Stimulated activated CD4-positive, alpha-beta T cell treated with anti-CD3 and anti-CD28 coated beads, Interleukin-12 subunit alpha, Interleukin-12 subunit beta, amount 100 ng/mL, for 4 hours (primary cell): ENCODE measurements at places on chromosomes 12 and 14.

- no peak for DNase-seq
Measured at GRCh38 chr12:82479511-82479910, 121.2 kb downstream of the METTL25 start.

DNA sequence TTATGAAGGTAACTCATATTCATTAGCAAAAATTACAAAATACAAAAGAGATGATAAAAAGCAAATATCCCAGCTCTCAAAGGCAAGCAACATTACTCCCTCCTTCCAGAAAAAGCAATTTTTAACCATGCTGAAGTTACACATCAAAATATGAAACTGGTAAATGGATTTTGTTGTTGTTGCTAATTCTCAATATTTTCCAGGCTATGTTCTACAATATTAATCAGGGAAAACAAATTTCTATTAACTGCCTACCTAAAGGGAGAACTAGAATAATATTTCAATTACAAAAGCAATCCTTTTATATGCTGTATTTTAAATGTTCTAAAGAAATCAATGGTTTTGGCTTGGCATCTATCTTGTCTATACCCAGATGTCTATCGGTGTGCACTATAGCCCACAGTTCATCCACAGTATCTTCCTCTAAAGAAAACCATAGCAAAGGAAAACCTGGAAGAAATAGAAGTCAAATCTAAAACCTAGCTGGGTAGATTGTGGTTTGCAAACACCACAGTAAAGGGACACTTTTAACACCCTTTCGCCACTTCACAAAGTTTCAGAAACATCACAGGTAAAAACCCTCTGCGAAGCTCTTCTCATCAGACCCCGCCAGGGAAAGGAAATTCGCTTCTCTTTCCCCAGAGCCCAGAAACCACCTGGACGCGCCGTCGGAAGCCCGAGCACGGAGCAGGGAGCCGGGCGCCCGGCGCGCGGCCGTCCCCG is 32.0 kb downstream of the TC2N start:
- DNase-seq, result no peak

DNA sequence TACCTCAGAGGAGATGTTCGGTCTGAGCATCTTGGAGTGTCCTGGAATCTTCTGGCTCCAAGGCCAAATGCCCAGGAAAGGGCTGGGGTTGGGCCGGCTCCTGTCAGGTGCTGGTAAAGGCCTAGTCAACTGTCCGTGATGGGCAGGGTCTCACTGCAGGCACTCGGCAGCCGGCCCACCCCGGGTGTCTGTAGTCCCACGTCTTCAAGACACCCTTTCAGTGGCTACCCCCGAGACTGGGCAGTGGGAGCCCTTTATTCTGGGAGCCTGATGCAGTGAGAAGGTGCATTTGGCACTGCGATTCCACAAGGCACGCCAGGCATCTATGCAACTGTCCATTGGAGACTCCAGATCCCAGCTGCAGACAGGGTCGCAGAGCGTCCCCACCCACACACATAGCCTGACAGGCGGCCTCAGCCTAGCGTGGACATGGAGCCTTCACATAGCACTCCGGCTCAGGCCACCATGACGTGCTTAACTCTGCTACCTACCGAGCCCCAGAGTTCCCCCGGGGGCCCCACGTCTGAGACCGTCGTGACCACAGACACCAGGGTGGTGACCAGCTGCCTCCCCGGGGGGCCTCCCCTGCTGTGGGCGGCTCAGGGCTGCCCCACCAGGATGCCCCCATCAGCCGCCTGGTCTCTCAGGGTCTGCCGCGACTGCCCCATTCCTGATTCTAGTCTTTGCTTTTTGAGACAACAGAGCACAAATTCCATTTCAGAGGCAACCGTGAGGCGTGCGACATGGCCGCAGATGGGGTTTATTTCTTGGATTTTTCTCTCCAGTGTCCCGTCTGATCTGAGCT is 331.8 kb upstream of the SFSWAP start:
- no peak for DNase-seq

GRCh38 chr12:72676556-72676955 is 404.4 kb downstream of the TRHDE start:
- DNase-seq, result no peak

DNA sequence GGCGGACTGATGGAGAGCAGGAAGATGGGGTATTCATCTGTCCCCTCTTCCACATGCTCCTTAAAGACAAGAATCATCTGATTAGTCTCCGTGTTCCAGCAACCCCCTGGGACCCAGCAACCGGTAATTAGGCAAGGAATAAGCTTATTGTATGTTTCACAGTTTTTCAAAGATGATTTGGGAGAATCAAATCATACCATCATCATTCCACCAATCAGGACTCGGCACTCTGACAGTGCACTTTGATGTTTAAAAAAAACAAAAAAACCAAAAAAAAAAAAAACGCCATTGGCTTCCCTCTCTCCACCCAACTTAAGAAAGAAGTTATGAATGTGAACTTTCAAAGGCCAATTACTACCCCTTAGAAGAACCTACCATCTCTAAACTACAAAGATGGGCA is 1.3 kb upstream of the DYNC1H1 start:
- DNase-seq, result no peak

DNA sequence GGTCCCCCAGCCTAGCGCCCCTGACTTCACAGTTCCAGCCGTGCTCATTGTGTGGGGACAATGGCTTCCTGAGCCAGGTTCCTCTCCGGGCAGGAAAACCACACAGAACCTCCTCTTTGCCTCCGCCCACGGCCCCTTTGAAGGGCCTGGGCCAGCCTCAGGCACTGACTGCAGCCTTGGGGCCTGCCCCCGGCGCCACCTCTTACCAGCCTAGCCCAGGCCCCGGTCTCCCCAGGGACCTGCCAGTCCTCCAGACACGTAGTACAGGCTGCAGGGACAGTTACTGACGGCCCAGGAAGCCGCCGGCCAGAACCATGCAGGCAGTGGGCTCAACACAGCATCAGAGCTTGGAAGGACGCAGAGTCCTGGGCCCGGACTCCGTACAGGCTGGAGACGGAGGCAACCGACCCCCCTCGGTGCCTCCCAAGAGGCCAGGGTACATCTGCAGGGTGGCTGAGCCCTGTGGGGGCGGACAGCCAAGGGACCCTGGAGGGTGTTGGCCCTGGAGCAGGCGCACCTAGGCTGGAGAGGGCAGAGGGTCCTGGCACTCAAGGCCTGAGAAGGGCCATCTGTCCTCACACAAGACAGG is 20.9 kb upstream of the NUDT14 start:
- no peak for DNase-seq

DNA sequence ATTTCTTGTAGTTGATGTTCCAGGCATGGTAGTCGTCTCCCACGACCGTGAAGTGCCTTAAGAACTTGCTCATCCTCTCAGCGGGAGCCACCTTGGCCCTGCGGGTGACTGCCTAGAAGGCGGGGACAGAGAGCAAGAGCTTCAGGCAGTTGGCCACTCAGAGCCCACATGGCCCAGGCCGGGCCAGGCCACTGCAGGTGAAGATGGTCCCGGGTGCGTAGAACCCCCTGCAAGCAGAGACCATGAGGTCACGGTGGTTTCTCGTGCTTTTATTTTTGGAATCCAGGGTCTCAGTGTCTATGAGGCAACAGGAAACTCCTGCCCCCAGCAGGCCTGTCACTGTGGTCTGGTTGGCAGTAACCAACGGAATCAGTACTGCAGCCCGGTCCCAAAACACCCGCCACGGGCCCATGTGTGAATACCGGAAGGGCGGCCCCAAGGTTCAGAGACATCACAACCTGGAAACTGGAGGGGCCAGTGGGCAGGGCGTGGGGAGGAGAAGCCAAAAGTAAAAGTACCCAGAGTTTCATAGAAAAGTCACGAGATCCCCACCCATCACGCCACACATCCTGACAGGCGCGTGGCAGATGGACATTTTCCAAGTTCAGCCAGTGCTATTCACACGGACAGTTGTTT is 27.5 kb downstream of the HVCN1 start:
- peak; percentile 32 for DNase-seq

DNA sequence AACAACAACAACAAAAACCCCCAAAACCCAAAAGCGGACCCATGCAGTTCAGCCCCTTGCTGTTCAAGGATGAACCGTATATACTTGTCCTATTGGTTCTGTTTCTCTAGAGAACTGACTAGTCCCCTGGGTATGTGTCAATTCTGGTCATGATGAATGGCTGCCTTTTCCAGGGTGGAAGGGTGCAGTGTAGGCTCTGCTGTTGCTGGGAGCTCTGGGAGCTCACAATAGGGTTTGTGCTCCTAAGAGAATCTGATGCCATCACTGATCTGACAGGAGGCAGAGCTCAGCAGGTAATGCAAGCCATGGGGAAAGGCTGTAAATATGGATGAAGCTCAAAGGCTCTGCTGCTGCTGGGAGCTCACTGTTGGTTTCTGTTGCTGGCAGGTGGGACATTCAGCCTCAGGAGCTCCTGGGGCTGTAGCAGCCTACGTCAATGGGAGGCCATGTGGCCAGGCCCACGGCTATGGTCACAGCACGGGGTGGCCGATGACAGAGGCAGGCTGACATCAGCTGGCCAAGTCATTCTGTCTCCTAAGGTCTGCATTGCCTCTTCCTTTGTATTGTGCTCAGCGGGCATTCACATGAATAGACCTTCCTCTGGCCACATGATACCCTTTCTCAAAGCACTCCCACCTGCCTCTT is 37.9 kb downstream of the DLK1 start:
- no peak for DNase-seq

GRCh38 chr14:95011445-95012006 is 145.8 kb downstream of the DICER1 start:
- no peak for DNase-seq

GRCh38 chr14:22556021-22556989 is 32.7 kb downstream of the DAD1 start:
- DNase-seq, result peak; percentile 86

DNA sequence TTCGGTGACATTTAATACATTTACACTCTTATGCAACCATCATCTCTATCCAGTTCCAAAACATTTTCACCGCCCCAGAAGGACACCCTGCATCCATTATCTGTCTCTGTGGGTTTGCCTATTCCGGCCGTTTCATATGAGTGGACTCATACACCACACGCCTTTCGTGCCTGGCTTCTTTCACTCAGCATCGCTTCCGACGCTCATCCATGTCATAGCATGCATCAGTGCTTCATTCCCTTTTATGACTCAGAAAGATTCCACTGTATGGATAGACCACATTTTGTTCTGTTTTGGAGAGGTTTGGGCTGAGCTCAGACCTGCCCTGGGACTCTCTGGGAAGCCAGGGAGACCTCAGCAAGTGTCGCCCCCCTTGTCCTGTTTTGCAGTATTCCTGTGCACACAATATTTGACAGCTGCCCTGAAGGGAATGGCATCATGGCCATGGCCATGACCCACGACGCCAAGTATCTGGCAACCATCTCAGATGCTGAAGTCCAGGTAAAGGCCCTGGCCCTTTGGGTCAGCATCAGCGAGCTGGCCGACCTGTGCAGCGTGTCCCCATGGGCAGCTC is 23.8 kb downstream of the CFAP251 start:
- DNase-seq, result no peak

- no peak for DNase-seq
Measured at GRCh38 chr12:8466241-8466640, 10.5 kb downstream of the CLEC6A start.

GRCh38 chr14:91614187-91614586 is 104.1 kb upstream of the PPP4R3A start:
- DNase-seq, result no peak

DNA sequence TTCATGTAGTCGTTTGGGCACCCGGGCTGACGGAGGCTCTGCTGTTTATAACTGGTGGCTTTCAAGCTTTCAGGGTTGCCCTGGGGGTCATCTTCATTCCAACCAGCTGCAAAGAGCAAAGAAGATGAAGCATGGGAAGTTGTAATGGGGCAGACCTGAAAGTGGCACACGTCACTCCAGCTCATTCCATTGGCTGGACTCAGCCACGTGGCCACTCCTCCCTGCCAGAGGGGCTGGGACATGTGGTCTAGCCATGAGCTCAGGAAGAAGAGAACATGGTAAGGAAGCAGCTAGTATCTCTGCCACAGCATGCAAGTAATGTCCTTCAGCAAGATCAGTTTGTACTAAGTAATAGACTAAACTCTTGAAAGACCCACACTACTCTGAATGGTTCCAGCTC is 51.7 kb upstream of the FERMT2 start:
- DNase-seq, result no peak

DNA sequence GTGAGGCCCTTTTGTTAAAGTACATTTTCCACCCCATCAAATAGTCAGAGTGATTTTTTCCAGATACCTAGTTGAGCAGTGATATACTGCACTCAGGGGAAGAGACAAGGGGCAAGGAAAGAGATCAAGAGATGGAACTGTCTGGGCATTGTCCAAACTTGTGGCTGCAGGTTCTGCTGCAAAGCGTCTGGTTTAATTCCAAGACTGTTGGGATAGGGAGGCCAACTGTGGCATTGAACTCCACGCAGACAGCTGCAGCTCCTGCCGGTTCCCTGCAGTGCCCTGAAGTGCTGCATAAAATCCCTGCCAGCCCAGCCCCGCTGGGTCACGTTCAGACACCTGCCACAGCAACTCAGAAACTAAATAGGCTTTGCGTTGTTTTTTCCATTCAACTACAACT is 30.5 kb downstream of the RPH3A start:
- no peak for DNase-seq

GRCh38 chr14:54435500-54435981 is 5.6 kb downstream of the CNIH1 start:
- peak; percentile 6 for DNase-seq

GRCh38 chr14:40025101-40025500 is 592.9 kb upstream of the FBXO33 start:
- DNase-seq, result no peak

GRCh38 chr14:100236881-100237280 is 2.1 kb upstream of the YY1 start:
- no peak for DNase-seq

GRCh38 chr12:69879007-69879960 is 54.3 kb downstream of the MYRFL start:
- DNase-seq, result peak; percentile 57

- DNase-seq, result no peak
Measured at GRCh38 chr12:42923583-42923982, 334.0 kb upstream of the PRICKLE1 start.

- no peak for DNase-seq
Measured at GRCh38 chr12:56333197-56333678, 562 bp downstream of the PAN2 start.

- DNase-seq, result no peak
Measured at GRCh38 chr14:91337699-91338335, 79.8 kb downstream of the CCDC88C start.

DNA sequence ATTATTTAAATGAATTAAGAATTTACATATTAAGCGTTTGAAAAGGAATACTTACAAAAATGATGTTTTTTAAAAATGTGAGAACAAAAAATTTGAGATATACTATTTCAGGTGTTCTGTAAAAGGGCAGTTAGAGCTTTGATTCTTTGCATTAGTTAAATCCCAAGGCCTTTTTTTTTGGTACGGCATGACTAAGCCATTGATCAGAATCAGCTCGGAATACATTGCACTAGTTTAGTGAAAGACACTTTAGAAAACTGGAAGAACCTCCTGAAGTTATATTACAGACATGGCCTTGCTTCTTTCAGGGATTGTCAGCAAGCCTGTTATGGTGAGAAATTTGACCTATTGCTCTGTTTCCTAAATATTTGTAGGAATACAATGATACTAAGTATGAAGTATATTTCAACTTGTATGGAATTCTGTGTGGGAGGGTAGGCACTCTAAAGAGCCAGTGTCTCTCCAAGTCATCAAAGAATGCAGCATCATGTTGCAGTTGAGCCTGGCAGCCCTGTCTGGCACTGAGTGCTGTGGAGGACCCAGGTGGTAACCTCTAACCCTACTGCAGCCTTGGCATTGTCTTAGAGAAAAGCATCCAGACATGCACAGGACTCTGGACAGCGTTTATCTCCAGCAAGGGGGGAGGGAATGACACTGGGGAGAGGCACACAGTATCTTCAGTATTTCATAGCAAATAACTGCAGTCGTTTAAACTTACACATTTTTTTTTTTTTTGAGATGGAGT is 1.5 kb downstream of the KLC1 start:
- DNase-seq, result no peak

- no peak for DNase-seq
Measured at GRCh38 chr12:88925454-88925853, 345.2 kb upstream of the KITLG start.
